Ammon's horn (tissue), 1 donor: ENCODE measurements at places on chromosomes 3 and 15.
A peak's percentile ranks its signal among the peaks of the same experiment; 100 is the strongest.

- no peak for DNase-seq
These were observed 18.9 kb downstream of the SUMF1 start for GRCh38 chr3:4448187-4448586.

GRCh38 chr3:24607281-24607680, 112.6 kb upstream of the THRB start:
- DNase-seq = no peak

GRCh38 chr15:71109905-71110304, 5.4 kb upstream of the THSD4 start:
- no peak for DNase-seq

DNA sequence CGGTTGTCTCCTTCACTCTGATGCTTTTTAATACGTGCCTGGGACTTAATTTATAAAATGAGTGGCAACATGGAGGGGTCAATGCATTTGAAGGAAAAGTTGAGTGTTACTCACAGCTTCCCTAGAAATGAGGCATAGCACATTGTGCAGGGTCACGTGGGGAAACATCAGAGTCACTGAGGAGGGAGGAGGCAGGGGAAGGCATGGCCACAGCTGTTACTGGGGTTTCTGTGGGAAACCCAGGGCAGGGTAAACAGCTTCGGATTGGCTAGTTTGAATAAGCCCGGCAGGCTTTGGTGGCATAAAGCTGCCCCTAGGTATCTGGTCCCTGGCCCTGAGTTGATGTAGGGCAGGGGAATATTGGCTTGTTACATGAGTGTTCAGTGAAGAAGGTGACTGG, 98.9 kb upstream of the ST8SIA2 start:
- DNase-seq = no peak

DNA sequence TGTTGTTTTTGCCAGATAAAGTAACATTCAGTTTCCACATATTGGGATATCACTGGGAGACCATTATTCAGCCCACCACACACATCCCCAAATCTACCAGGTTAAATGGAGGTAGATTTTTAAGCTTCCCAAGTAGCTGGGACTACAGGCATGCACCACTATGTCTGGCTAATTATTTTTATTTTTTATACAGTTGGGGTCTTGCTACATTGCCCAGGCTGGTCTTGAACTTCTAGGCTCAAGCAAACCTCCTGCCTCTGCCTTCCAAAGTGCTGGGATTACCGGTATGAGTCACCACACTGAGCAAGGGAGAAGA, 96.6 kb upstream of the CHD2 start:
- DNase-seq = no peak

- no peak for DNase-seq
These were observed 12.0 kb upstream of the ZNF592 start for GRCh38 chr15:84736375-84736774.

GRCh38 chr15:70099967-70100473, 2.3 kb upstream of the TLE3 start:
- no peak for DNase-seq

DNA sequence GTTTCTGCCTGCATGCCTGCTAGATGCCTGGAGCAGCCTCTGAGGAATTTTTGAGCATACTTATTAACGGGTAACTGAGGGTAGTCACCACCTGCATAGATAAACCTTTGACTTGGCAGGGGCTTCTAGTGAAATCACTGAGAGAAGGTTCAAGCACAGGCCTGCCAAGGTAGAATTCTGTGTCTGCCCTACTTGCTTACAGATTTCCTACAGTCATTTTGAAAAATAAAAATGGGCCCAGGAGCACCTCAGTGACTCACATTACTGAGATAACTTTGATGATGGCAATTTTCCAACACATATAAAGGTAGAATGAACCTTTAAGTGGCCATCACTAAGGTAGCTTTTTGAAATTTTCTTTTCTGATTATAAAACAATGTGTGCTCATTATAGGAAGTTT, 10.8 kb downstream of the CRTAP start:
- DNase-seq = no peak

DNA sequence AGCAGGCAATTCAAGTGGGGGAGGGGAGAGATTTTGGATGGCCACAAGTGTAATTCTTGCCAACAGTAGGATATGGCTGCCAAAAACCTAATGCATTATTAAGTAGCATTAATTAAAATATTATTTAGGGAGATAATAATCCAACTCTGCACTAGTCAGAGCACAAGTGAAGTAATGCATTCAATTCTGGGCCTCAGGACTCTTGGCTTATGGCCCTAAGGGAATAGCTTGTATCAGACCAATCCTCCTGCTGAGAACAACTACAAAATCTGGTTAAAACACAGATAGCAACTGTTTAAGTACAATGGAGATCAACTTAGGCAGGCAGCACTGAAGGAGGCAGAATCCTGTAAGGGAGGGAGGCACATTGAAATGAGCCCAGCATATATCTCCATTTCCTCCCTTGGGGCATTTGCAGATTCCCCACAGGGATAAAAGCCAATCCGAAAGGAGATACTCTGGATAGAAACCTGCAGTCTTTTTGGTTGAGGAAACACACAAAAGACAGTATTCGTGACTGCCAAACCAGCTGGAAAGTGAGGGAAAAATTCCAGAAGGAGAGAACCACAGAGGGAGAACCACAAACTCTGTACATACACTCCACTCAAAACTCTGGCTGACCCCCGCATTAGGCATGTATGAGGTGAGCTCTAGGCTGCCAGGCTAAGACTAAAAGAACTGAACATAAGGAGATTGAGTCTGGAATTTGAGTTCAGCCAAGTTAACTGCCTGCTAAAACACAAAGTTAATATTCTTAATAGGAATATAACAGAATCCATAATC, 57.4 kb downstream of the ETFA start:
- no peak for DNase-seq

GRCh38 chr3:48679411-48680391, 6.0 kb downstream of the NCKIPSD start:
- DNase-seq = no peak

DNA sequence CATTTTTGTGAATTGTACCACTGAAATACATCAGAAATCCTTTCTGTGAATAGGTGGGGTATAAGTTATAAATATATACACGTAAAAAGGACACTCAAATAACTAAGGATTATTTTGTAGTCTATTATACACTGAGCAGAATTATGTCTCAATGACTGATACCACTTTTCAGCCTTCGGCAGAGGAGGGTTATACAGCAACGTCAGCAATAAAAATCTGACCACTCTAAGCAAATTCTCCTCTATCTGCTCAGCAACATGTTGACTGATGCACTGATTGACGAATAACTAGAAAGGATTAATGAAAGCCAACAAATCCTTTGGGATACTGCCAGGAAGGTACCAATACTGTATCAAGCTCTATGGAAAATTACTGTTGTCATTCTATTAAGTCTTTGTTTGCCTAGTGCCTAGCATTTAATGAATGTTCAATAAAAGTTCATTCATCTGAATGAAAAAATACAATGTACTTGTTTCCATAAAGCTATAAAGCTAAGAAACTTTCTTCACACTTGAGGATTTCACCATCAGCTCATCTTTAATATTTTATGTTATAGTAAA, 5.2 kb downstream of the ARPP19 start:
- DNase-seq = peak; percentile 13

- no peak for DNase-seq
These were observed 37.0 kb downstream of the DAPK2 start for GRCh38 chr15:64009241-64009640.
